Amniotic epithelial cell (primary cell): ENCODE measurements at places on chromosomes 6 and 20.

GRCh38 chr20:59323731-59324130, 23.3 kb downstream of the EDN3 start:
- no peak for DNase-seq

GRCh38 chr6:56509031-56509430, 133.7 kb downstream of the DST start:
- no peak for DNase-seq

GRCh38 chr6:5850848-5851255, 155.9 kb downstream of the NRN1 start:
- no peak for DNase-seq

DNA sequence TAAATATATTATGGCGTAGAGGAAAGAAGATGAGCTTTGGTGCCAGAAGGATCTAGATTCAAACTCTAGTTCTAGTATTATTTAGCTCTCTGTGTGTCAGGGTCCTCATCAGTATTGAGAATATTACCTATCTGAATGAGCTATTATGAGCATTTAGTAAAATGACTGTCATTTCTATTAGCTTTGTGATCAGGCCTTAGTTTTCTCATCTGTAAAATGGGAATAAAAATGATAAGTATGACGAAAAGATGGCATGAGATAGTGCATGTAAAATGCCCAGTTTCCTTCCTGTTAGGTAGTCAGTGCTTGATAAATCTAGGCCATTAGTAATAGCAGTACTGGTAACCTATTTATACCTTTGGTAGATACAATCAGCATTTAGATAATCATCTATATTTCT, 35.1 kb downstream of the NOX3 start:
- DNase-seq, result no peak

DNA sequence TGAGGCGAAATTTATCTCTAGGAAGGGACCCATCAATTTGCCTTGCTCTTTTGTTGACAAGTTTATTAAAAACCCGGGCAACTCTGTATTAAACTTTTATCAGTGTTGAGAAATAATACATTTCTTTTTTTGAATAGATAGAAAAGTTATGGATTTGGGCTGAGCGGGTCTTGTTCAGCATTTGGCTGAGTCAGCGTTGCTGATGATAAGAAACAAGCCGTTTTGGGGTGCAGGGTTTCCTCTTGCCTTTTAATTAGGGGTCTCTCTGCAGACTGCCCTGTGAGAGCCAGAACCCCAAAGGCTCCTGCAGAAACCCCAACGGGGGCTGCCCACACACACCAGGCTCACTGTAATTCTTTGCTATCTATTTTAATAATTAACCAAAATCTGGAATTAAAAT, 82.1 kb upstream of the SLCO4A1 start:
- DNase-seq, result no peak

GRCh38 chr20:16708602-16709001, 21.2 kb upstream of the SNRPB2 start:
- DNase-seq, result no peak

GRCh38 chr6:31049518-31049917, 39.2 kb downstream of the MUC22 start:
- DNase-seq, result peak; percentile 53

DNA sequence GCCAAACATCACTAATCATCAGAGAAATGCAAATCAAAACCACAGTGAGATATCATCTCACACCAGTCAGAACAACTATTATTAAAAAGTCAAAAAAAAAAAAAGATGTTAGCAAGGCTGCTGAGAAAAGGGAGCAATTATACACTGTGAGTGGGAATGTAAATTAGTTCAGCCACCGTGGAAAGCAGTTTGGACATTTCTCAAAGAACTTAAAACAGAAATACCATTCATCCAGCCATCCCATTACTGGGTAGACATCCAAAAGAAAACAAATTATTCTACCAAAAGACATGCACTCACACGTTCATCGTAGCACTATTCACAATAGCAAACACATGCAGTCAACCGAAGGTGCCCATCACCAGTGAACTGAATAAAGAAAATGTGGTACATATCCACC, 213.9 kb downstream of the TTLL2 start:
- DNase-seq, result no peak

DNA sequence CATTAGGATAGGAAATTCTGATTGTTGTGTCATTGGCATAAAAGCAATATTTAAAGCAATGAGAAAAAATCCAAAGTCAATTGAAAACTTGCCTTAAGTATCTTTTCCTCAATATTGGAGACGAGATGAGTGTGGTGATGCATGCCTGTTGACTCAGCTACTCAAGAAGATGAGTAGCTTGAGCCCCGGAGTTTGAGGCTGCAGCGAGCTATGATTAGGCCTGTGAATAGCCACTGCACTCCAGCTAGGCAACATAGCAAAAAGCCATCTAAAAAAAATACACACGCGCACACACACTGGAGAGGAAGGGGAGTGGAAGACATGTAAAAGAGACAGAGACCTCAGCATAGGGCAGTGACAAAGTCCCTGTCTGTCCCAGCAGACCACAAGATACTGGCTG, 9.7 kb upstream of the MARCKS start:
- DNase-seq, result peak; percentile 56

GRCh38 chr6:88989215-88989614, 25.8 kb upstream of the RNGTT start:
- DNase-seq, result peak; percentile 94

GRCh38 chr20:44069203-44070011, 117.6 kb downstream of the JPH2 start:
- no peak for DNase-seq
